ENCODE measurements at places on chromosomes 6 and 20.

DNA sequence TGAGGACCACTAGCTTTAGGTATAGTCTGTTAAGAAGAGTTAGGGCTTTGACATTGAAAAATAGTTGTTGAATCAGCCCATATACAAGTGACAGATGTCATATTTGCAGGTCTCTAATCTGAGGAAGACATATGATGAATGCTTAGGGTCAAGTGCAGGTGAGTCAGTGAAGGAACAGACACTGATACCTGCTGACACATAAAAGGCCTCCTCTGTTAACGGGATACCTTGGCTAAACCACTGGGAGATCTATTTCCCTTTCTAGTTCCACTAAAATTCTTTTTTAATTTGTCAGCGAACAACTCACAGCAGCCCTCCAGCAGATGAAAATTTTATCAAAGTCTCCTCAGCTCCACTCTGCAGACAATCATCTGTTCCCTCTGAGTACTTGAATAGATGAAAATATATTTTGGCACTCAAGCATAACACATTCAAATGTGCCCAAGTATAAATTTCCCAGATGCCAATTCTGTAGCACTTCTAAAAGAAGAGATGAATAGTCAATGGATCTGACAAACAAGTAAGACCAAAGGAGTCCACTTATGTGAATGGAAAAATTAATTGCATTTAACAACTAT lies 154.0 kb downstream of the KIF16B start:
- no peak for DNase-seq

GRCh38 chr6:35728683-35729678 lies 7.9 kb upstream of the ARMC12 start:
- no peak for DNase-seq

DNA sequence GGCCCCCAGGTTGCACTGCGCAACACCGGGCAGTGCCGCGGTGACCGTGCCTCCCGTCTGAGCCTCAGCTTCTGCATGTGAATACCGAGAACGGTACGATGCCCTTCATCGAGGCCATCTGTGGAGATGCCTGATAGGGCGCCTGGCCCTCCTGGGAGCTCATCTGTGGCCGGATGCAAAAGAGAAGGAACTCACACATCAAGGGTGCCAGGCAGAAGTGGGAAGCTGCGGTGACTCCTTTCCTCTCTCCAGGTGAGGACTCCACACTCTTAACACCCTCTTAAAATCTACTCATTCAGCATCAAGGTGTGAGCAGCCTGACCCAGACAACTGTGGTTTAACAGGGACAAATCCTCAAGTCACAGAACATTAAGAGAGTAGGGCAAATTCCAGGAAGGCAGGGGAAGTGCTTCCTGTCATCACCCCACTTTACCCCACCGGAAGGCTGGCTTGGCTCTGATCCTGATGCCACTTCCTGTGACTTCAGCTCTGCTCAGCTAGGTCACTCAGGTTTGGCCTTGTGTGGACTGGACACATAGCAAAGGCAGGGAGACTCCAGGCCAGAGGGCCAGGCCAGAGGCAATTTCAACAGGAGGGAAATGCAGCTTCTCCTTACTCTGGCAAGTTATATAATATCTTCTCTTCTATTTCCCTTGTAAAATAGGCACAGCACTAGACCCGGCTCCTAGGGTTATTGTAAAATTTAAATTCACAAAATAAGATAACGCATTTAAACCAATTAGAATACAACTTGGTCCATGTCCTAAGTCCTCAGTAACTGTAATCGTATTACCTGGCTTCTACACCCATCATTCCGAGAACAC lies 69.4 kb downstream of the CPNE5 start:
- no peak for DNase-seq

DNA sequence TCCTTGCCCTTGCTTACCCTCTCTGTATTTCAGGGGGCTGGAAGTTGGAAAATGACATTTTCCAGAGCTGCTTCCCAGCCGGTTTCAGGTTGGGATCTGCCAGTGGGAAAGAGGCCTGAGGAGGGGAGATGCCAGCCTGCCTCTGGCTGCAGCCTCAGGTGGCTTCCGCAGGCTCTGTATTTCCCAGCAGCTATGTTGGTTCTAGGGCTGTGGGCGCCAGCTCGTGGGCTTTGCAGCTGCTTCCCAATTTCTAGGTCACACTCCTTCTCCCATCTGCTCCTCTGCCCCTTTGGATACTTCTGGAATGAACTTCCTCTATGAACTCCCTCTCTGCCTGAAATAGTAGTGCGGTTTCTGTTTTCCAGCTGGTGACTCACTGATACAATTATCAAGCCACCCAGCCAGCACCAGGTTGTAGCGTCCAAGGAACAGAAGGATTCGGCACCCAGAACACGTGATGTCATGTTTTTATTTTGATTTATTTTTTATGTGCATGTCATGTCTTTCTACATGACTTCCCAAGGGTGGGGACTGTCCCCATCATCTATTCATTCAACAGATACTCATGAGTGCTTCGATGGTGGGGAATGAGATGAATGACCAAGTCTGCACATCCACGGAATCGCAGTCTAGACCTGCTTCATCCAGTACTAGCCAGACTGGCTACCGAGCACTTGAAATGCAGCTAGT lies 38.0 kb downstream of the TGM2 start:
- DNase-seq, result no peak

DNA sequence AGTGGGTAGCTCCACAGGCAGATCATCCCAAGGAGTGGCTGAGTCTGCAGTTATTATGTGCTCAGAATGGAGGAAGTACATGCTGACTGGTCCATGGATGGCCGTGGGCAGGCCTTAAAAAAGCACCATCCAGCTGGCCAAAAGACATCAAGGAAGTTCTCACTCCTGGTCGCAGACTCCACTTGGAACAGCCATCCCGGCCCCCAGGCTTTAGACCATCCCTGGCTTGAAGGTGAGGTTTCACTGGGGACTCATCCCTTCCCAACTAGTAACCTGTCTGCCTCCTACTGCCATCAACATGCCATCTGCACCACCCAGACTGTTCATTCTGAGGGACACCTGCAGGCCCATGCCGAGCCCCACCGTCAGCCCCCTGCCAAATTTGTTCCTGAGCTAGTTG lies 36.1 kb upstream of the OPRM1 start:
- DNase-seq, result no peak

GRCh38 chr20:38139977-38140753 lies 24.9 kb downstream of the TGM2 start:
- no peak for DNase-seq

GRCh38 chr6:110618591-110619267 lies 142.3 kb upstream of the SLC22A16 start:
- no peak for DNase-seq

- DNase-seq, result no peak
Measured at GRCh38 chr20:48659858-48660257, 167.9 kb downstream of the PREX1 start.

DNA sequence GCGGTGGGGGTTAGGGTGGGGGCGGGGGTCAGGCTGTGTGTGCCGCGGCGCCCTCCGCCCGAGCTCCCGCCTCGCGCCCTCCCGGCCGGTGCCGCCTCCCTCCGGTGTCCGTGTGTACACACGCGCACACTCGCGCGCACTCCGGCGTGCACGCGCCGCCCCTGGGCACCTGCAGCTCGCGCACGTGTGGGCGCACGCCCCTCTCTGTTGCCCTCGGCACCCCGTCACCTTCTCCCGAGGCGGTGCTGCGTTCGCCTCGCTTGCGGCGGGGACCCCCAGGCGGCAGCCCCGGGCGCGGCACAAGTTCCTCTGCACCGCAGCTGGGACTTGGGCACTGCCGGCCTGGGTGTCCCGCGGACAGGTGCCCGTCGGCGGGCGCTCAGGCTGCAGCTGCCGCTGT lies 525 bp downstream of the MACROD2 start:
- DNase-seq, result peak; percentile 11

DNA sequence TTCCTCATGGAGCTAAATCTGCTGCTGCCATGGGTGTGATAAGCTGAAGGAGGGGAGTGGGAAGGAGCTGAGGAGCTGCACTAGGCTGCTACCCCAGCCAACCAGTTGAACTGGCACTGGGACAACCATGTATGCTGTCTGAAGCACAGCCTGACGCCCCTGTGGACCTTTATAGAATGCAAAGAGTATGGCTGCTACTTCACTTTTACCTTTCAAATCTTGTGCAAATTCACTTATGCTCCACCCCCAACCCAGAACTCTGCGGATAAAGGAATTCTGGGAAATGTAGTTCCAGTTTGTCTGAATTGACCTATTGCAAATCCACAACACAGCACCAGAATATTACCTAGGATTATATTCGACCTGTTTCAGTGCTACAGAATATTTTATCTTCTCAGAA lies 217.4 kb upstream of the SLC35B3 start:
- DNase-seq, result no peak

DNA sequence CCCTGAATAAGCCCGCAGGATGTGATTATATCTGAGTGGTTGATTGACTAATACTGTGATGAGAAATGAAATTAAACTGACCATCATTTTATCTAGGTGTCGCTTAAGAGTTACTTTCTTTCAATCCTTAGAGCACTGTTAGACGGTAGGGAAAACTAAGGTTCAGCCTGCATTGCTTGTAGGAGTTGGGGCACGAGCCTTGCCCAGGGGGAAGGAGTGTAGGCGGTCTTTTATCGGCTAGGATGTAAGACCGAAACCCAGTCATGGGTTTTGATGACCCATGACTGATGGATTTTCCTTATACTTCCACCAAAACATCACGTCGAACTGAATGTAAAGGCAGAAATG lies 392 bp upstream of the TASP1 start:
- DNase-seq, result no peak

DNA sequence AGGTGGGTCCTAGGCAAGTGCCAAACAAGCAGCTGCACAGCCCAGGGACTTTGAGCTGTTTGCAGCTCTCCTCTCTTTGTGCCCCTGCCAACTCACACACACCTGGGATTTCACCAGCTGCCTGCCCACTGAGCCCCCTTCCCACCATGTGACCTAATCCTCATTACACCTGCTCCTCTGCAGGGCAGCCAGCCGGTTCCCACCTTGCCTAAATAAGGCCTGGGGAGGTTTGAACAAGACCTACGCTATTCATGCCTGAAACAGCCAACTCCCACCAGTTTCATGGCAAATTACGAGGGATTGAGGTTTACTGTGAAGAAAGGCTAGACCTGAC lies 92.6 kb upstream of the SOX4 start:
- no peak for DNase-seq

GRCh38 chr6:169859978-169860703 lies 108.7 kb downstream of the ERMARD start:
- DNase-seq, result no peak

- DNase-seq, result no peak
Measured at GRCh38 chr20:57664924-57665588, 44.8 kb downstream of the PMEPA1 start.

DNA sequence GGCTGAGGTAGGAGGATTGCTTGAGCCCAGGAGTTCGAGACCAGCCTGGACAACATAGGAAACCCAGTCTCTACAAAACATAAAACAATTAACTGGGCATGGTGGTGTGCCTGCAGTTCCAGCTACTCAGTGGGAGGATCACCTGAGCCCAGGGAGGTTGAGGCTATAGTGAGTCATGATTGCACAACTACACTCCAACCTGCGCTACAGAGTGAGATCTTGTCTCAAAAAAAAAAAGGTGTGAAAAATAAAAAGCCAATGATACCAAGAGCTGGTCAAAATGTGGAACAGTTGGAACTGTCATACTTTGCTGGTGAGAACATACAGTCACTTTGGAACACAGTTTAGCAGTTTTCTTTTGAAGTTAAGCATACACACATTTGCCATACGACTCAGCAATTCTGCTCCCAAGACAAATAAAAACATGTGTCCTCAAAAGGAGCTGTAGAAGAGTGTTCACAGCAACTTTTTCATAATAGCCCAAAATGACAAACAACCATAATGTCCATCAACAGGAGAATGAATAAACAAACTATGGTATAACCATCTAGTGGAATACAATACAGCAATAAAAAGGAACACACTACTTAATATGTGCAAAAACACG lies 21.6 kb upstream of the FKBP5 start:
- no peak for DNase-seq

DNA sequence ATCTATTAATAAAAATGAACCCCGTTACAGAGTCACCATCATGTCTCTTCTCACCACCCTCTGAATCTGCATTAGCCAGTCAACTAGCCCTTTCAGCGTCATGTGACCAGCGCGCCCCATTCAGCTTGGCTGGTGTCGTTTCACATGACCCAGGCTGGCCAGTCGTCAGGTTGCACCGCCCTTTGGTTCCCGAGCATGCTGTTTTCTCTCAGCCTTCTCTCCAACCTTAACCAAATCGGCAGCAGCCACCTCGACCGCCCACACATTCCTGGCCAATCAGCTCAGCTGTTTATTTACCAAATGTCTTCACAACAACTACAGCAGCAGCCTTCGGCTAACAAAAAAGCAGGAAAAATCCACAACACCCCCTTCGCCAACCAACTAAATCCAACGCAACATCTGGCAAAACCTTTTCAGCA lies 5.6 kb downstream of the SRSF3 start:
- DNase-seq, result no peak

All from NCI-H1048 (cell line).